ENCODE measurements at places on chromosomes 2 and 18. TPM values are rescaled to one million over a fixed set of nuclear protein-coding genes. Genes with fewer than 3 reads are reported as not detected.

GRCh38 chr2:218959761-218960308, 369 bp downstream of the CDK5R2 start:
- no peak overlapping the region for H3K27ac ChIP-seq
- no peaks in the 10 kb centered on the region for H3K27me3 ChIP-seq
- no peaks in the 10 kb centered on the region for H3K36me3 ChIP-seq
- peaks cover 14% of the 10 kb centered on the region for H3K4me1 ChIP-seq
- no peak for DNase-seq

GRCh38 chr2:120773186-120773800, 37.6 kb downstream of the GLI2 start:
- H3K4me1 ChIP-seq: peaks cover 17% of the 10 kb centered on the region
- H3K4me3 ChIP-seq: no peak overlapping the region
- H3K27ac ChIP-seq: no peak overlapping the region
- DNase-seq: no peak
- H3K36me3 ChIP-seq: no peaks in the 10 kb centered on the region
- no peaks in the 10 kb centered on the region for H3K27me3 ChIP-seq

- H3K27me3 ChIP-seq: no peaks in the 10 kb centered on the region
- H3K27ac ChIP-seq: no peak overlapping the region
- H3K36me3 ChIP-seq: no peaks in the 10 kb centered on the region
- H3K4me3 ChIP-seq: no peak overlapping the region
Measured at GRCh38 chr18:23635283-23636070, 27.2 kb downstream of the ANKRD29 start.

GRCh38 chr2:59905731-59906130, 647.7 kb downstream of the BCL11A start:
- no peak overlapping the region for H3K4me3 ChIP-seq
- H3K4me1 ChIP-seq: peaks cover 6% of the 10 kb centered on the region
- H3K36me3 ChIP-seq: no peaks in the 10 kb centered on the region
- H3K27me3 ChIP-seq: no peaks in the 10 kb centered on the region

The RGPD3 gene
- not detected for total RNA-seq

The IL1RL2 gene
- not detected for total RNA-seq

The DSC2 gene
- total RNA-seq: not detected

GRCh38 chr18:64167408-64167925, 18.6 kb upstream of the LINC00305 start:
- H3K4me3 ChIP-seq: no peak overlapping the region
- H3K36me3 ChIP-seq: no peaks in the 10 kb centered on the region
- no peaks in the 10 kb centered on the region for H3K27me3 ChIP-seq
- H3K27ac ChIP-seq: no peak overlapping the region

DNA sequence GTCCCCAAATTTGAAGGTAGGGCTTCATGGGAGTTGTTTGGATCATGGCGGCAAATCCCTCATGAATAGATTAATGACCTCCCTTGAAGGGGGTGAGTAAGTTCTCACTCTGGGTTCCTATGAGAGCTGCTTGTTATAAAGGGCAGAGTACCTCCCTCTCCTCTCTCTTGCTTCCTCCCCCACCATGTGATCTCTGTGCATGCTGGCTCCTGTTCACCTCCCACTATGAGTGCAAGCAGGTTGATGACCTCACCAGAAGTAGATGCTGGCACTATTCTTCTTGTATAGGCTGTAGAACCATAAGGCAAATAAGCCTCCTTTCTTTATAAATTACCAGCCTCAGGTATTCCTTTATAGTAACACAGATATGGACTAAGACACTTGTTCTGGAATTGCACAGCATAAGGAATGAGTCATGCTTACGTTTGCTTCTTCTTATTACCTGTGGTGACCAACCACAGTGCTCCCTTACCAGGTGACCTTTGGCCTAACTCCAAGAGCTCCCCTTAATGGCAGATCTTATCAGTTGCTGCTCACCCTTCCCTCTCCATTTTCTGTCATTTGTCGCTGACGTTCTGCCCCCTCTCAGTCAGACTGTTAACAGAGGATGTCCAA, 559.5 kb upstream of the GCFC2 start:
- H3K27me3 ChIP-seq: no peaks in the 10 kb centered on the region
- no peaks in the 10 kb centered on the region for H3K4me1 ChIP-seq

The HOXD1 gene
- 0.06 TPM for total RNA-seq

GRCh38 chr2:140942284-140942683, 1188.5 kb downstream of the LRP1B start:
- DNase-seq: no peak
- H3K4me1 ChIP-seq: no peaks in the 10 kb centered on the region
- H3K36me3 ChIP-seq: 0 out of 2 replicates have a peak, but pooled peaks cover 1% of the 10 kb centered on the region

DNA sequence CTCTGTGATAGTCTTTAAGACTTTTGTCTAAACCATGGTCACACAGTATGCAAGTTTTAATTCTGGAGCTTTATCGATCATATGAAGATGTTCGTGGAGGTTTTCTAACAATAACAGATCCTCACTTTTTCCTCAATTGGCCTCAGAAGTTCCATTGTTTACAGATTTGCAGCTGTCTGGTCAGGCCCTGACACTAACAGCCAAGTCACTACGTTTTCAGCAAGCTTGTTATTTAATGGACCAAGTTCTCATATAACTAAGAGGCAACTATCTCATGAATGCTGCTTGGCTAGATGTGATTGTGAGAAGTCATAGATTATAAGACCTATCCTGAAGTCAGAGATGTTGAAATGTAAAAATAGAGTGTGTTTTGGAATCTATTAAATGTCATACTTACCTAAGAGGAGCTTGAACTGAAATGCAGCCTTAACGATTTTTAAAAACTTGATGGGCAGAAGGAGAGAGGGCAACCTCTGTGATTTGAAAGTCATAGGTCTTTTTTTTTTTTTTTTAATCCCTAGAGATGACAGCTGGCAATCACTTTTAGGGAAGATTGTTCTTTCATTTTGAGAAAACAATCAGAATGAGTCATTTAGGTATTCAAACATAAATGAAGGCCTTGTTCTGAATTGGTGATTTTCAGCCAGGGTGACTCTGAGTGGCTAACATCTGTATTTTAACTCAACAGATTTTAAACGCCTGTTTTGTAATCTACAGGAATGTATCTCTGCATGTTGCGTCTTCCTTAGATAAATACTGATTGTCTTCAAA, 48.4 kb upstream of the NEMP2 start:
- H3K4me3 ChIP-seq: no peak overlapping the region
- H3K36me3 ChIP-seq: no peaks in the 10 kb centered on the region
- H3K27ac ChIP-seq: no peak overlapping the region
- no peaks in the 10 kb centered on the region for H3K27me3 ChIP-seq
- DNase-seq: peak; percentile 65
- H3K4me1 ChIP-seq: peaks cover 35% of the 10 kb centered on the region

The FAM98A gene
- 44.2 TPM for total RNA-seq

The LGALSL gene
- 11.3 TPM for total RNA-seq

- no peak overlapping the region for H3K27ac ChIP-seq
- DNase-seq: no peak
- no peak overlapping the region for H3K4me3 ChIP-seq
- no peaks in the 10 kb centered on the region for H3K4me1 ChIP-seq
Measured at GRCh38 chr2:142601794-142602193, 275.7 kb upstream of the KYNU start.

DNA sequence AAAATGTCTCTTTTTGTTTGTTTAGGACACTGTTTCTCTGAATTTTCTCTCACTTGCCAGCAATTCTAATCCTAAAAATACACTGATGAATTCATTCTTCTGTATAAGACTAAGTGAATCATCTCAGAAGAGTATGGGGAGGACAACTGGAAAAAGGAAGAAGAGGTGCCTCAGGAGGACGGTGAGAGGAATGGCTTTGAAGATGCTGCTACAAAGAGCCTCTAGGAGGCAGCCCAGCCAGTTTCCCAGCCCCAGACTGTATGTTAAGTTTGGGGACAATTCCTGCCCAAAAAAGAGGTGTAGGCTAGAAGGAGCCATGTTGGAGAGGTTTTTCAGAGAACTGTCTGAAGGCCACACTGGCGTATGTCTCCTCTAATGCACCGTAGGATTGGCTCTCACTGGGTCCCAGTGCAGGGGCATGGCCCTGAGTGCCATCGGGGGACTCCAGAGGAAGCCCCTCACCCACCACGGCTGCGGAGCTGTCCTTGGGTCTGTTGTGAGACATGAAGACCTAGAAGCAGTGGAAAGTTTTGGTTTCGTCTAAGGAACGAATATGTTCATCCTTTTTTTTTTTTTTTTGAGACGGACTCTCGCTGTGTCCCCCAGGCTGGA, 3.1 kb upstream of the SDC1 start:
- no peak overlapping the region for H3K4me3 ChIP-seq
- no peak for DNase-seq
- H3K27me3 ChIP-seq: no peaks in the 10 kb centered on the region
- H3K4me1 ChIP-seq: no peaks in the 10 kb centered on the region
- no peak overlapping the region for H3K27ac ChIP-seq

- no peak for DNase-seq
- no peak overlapping the region for H3K27ac ChIP-seq
- no peaks in the 10 kb centered on the region for H3K4me1 ChIP-seq
- H3K36me3 ChIP-seq: no peaks in the 10 kb centered on the region
- H3K27me3 ChIP-seq: no peaks in the 10 kb centered on the region
Measured at GRCh38 chr2:25460261-25460905, 118.7 kb upstream of the DNMT3A start.

GRCh38 chr2:60407398-60407797, 146.1 kb downstream of the BCL11A start:
- no peaks in the 10 kb centered on the region for H3K27me3 ChIP-seq
- no peak overlapping the region for H3K27ac ChIP-seq
- no peaks in the 10 kb centered on the region for H3K36me3 ChIP-seq
- H3K4me1 ChIP-seq: peaks cover 39% of the 10 kb centered on the region

DNA sequence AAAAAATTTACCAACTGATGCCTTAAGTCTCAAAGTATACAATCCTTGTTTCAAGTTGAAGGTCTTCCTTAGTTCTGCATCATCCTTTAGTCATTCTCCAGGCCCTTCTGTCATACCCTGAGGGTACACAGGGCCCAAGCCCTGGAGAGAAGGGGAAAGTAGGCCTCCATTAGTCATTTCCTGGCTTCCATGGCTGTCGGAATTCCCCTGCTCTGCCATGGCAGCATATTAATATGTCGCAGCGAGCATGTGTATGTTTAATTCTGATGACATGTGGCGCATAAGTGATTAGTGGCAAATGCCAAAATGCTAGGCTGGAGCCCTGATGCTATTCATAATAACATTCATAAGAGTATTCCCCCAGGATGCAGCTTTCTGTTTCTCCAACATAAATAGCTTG, 22.1 kb downstream of the GPR39 start:
- peak; percentile 7 for DNase-seq
- H3K27ac ChIP-seq: no peak overlapping the region
- no peaks in the 10 kb centered on the region for H3K36me3 ChIP-seq
- no peak overlapping the region for H3K4me3 ChIP-seq

DNA sequence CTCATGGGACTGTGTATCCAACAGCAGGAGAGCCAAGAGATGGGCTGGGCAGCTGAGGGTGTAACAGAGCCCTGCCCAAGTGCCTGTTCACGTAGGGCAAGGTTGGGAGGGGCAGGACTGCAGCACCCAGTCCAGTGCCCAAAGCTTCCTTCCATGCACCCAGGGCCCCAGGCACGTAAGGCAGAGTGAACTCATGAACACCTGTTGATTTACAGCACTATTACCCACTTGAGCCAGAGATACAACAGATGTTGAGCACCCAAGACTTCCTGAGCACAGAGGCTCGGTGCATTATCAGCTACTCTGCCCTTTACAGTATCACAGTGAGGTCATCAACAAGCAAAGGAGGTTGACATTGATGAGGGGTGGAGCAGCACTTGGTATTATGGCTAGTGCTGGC, 50.2 kb upstream of the FHL2 start:
- H3K36me3 ChIP-seq: no peaks in the 10 kb centered on the region
- peaks cover 32% of the 10 kb centered on the region for H3K4me1 ChIP-seq
- no peak overlapping the region for H3K4me3 ChIP-seq
- H3K27me3 ChIP-seq: no peaks in the 10 kb centered on the region
- H3K27ac ChIP-seq: no peak overlapping the region

DNA sequence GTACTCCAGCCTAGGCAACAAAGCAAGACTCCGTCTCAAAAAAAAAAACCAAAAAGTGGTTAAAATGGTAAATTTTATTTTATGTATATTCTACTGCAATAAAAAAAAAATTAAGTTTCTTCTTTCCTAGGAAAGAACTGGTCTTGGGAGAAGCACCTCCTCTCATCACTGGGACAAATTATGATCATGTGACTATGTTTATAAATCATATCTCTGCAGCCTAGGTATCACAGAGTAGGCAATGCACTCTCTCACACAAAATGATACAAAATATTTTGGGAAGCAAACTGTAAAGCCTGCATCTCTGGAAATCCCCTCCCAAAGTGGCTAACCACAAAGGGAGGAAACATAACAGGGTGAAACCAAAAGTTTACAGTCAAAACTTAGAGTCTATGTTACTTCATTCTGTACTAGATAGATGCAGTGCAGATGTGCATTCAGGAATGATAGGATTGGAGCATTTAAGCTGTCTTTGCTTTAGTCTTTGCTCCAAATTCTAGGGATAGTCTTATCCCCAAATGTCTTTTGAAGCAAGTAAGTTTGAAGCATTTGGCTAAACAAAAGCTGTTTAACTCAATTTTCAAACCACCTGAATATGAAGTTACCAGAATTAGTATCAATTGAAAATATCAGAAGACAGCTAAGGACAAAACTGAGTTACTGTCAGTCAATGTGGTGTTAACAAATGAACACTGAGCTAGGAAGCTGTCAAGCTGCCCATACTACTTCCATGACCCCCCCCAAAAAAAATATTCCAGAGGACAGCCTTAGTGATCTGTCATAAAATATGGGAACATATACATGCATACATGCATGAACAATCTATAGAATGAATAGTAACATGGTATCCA, 21.1 kb upstream of the MALT1 start:
- no peak overlapping the region for H3K27ac ChIP-seq
- no peak overlapping the region for H3K4me3 ChIP-seq
- no peaks in the 10 kb centered on the region for H3K36me3 ChIP-seq
- no peaks in the 10 kb centered on the region for H3K4me1 ChIP-seq
- no peaks in the 10 kb centered on the region for H3K27me3 ChIP-seq
- DNase-seq: no peak

GRCh38 chr2:134185639-134186038, 68.2 kb upstream of the MGAT5 start:
- peaks cover 17% of the 10 kb centered on the region for H3K4me1 ChIP-seq
- no peaks in the 10 kb centered on the region for H3K27me3 ChIP-seq
- peaks cover 6% of the 10 kb centered on the region for H3K36me3 ChIP-seq
- H3K4me3 ChIP-seq: no peak overlapping the region
- no peak for DNase-seq
- no peak overlapping the region for H3K27ac ChIP-seq

GRCh38 chr2:70103531-70104061, 16.3 kb downstream of the PCBP1 start:
- DNase-seq: no peak
- H3K36me3 ChIP-seq: no peaks in the 10 kb centered on the region
- H3K27me3 ChIP-seq: no peaks in the 10 kb centered on the region
- H3K4me1 ChIP-seq: peaks cover 29% of the 10 kb centered on the region

Data from SJCRH30 (cell line).